Renal pelvis (tissue), 12 donors: ENCODE measurements at places on chromosomes 16 and 17. TPM values are rescaled to one million over a fixed set of nuclear protein-coding genes. Genes with fewer than 3 reads are reported as not detected.

DNA sequence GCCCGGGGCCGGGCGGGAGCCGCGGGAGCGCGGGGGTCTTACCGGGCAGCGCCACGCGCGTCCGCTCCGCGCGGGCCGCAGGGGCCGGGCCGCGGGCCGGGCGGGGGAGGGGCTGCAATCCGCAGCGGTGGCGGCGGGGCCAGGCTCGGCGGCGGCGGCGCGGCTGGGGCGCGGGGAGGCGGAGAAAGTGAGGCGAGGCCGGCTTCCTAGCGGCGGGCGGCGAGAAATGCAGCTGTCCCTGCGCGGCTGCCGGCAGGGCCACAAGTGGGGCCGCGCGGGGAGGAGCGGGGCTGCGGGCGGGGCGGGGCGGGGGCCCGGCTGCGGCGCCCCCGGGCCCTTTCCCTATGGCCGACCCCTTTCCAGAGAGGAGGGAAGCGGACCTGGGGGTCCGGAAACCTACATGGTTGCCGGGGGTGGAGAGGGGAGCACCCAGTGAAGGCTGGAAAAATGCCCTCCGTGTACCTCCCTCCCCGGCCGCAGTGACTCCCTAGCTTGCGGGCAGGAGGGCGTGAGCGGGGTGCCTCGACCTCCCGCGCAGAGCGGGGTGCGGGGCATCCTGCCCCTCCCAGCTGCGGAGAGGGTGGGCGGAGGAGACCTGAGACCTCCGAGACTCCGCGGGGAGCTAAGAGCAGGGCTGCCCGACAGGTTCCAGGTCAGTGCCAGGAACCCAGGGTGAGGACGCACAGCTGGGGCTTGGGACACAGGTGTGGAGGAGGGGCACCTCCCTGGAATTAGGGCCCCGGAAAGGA is at the start of gene CUEDC1:
Gene CUEDC1, minus strand, starts transcription at position 230 of the 749 bp plus-strand sequence. CDS start 69,848 bp downstream, outside the sequence.
- DNase-seq: no peak

GRCh38 chr17:83144421-83145357 is 65.3 kb downstream of the METRNL start:
- DNase-seq: no peak

DNA sequence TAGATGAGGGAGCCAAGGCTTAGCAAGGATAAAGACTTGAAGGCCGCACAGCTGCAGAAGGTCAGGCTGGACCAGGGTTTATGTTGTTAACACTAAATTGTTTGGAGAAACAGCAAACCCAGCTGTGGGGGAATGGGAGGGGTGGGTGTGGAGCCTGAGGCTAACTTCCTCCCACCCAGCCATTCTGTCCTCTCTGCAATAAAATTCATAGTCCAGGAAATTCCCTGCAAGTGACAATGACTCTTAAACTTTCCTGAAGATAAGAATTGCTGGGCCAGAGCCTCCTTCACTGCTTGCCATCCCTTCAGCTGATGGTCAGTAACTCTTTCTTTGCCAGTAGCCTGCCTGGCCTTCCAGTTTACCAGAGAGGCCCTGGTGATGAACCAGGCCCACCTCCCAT is 19.4 kb upstream of the ATP5MC1 start:
- peak; percentile 62 for DNase-seq

DNA sequence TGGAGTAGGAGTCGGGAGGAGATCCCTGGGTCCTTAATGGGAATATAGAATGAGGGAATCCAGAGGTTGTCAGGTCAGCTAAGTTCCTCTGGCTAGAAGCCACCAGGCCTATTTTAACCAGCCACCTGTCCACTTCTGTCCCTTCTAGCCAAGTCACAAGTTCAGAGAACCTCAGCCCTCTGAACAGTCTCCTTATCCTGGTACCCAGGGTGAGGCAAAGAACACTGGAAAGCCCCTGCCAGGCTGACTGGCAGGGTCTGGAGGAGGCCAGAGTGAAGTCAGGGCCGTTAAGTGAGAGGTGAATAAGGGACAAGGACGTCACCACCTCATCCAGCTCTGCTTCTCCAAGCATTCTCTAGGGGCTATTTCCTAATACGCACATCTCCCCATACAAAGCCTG is 2.7 kb downstream of the CTDNEP1 start:
- no peak for DNase-seq

DNA sequence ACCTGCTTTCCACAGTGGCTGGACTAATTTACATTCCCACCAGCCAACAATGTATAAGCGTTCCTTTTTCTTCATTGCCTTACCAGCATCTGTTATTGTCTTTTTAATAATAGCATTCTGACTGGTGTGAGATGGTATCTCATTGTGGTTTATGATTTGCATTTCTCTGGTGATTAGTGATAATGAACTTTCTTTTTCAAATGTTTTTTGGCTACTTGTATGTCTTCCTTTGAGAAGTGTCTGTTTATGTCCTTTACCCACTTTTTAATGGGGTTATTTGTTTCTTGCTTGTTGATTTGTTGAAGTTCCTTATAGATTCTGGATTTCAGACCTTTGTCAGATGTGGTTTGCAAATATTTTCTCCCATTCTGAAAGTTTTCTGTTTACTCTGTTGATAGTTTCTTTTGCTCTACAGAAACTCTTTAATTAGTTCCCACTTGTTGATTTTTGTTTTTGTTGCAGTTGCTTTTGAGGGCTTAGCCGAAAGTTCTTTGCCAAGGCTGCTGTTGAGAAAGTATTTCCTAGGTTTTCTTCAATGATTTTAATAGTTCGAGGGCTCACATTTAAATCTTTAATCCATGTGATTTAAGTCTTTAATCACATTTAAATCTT is 26.8 kb downstream of the ITGAM start:
- DNase-seq: no peak

DNA sequence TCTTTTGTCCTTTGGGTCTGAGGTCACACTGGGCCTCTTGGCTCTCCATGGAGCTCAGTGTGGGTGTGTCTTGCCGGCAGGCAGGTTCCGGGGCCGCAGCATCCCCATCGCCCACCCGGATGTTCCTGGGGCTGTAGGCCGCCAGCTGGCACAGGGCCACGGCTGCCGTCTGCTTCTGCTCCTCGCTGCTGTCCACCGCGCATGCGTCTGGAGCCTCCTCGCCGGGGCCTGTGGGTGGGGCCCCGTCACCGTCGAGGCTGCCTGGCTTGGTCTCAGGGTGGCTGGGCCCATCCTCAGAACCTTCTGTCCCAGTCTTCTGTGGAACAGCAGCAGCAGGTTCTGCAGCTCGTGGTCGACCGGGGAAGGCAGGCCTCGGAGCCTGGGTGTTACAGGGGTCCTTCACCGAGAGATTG is 9.6 kb downstream of the ZNF750 start:
- DNase-seq: no peak

DNA sequence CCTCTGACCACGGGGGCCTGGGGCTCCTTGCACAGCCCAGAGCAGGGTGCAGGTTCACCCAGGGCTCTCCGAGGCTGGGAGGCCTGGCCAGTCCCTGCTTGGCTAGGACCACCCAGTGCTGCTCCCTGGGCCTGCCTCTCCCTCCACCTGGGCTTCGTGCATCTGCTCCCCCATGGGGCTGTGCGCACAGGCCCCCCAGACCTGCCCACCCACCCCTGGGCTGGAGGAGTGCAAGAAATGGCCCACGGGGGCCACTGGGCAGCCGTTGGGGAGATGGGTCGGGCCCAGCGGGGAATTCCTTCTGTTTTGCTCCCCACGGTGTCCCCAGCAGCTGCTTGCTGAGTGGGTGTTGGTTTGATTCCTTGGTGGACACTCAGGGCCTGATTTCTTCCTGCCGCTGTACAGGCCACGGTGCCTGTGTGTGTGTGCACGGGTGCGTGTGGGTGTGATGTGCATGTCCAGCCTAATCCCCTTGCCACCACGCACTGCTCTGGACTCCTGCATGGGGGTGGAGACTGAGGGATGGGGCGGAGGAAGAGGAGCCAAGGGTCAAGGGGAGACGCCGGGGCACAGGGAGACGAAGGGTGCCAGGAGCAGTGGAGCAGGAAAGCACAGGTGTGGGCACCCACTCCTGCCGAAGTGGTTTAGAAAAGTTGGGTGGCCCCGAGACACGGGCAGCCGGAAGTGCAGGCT is 8.5 kb downstream of the PRSS27 start:
- no peak for DNase-seq

- DNase-seq: no peak
These were observed 6.3 kb upstream of the ABCC1 start for GRCh38 chr16:15942931-15943690.

DNA sequence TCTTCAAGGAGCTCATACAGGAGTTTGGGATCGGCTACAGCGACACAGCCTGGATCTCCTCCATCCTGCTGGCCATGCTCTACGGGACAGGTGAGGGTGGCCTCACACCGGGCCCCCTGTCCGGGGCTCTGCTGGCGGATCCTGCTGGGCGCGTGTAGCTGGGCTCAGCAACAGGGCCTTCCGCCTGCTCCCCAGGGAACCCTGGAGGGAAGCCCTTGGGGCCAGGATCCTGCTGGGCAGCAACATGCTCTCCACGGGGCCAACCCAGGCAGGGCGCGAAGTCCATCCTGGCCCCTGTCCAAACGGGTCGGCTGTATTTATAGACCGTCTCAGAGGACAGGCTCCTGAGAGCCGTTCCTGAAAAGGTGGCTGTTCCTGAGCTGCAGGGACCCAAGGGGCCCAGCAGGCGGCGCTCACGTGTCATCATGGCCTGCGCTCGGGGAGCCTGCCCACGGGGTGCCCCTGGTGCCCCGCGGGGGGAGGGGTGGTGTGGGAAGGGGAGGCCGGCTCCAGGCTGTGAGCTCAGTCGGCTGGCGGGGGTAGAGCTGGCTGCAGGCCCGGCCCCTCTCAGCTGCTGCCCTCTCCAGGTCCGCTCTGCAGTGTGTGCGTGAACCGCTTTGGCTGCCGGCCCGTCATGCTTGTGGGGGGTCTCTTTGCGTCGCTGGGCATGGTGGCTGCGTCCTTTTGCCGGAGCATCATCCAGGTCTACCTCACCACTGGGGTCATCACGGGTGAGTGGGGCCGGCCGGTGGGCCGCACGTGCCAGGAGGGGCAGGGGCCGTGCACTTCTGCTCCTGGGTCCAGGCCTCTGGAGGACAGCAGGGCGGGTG is 7.5 kb downstream of the SLC16A3 start:
- DNase-seq: no peak

- DNase-seq: peak; percentile 41
These were observed 55.8 kb downstream of the SALL1 start for GRCh38 chr16:51095084-51095881.

The CES1 gene
- polyA plus RNA-seq: 2.8 TPM

The CYGB gene
- 16.5 TPM for polyA plus RNA-seq

The BAIAP3 gene
- polyA plus RNA-seq: 7.0 TPM

The SMCR8 gene
- polyA plus RNA-seq: 19.1 TPM

The ORC6 gene
- polyA plus RNA-seq: 15.0 TPM
